Thymus (tissue), 14 donors: ENCODE measurements at places on chromosomes 12 and 14. TPM values are rescaled to one million over a fixed set of nuclear protein-coding genes. Genes with fewer than 3 reads are reported as not detected.

The TCL1B gene
- 0.24 TPM for total RNA-seq

The PDE3A gene
- 1.1 TPM for total RNA-seq

The PDZRN4 gene
- total RNA-seq, result 0.14 TPM

The KRT86 gene
- 0.42 TPM for total RNA-seq

- no peaks in the 10 kb centered on the region for H3K27me3 ChIP-seq
- no peak for DNase-seq
- H3K27ac ChIP-seq, result no peak overlapping the region
- H3K36me3 ChIP-seq, result peaks cover 48% of the 10 kb centered on the region
- no peaks in the 10 kb centered on the region for H3K4me1 ChIP-seq
- H3K4me3 ChIP-seq, result no peak overlapping the region
Observed at GRCh38 chr12:112303799-112304198, 78.4 kb downstream of the HECTD4 start.

GRCh38 chr12:124586756-124587155, 19.3 kb upstream of the NCOR2 start:
- no peak for DNase-seq
- H3K27me3 ChIP-seq, result peaks cover under 1% of the 10 kb centered on the region
- H3K4me3 ChIP-seq, result no peak overlapping the region

DNA sequence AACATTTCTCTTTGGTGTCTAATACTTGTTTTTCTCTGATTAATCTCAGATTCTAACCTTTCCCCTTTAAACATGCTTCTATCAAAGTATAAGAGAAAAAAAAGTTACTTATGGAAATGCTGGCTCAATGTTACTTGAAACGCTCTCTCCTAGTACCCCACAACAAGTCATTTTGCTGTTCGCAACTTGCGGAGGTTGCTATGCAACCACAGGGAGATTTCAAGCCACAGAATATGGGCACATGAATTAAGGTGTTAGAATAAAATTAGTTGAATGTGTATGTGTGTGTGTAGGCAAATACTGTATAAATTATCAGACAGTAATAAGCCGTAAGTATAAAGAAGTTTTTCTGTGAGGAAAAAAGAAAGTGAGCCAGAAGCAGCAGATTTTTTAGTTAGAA, 80.6 kb downstream of the CCDC59 start:
- no peak overlapping the region for H3K27ac ChIP-seq
- H3K36me3 ChIP-seq, result no peaks in the 10 kb centered on the region
- H3K4me1 ChIP-seq, result no peaks in the 10 kb centered on the region

- no peaks in the 10 kb centered on the region for H3K36me3 ChIP-seq
- no peaks in the 10 kb centered on the region for H3K27me3 ChIP-seq
- peaks cover 55% of the 10 kb centered on the region for H3K4me1 ChIP-seq
- H3K4me3 ChIP-seq, result no peak overlapping the region
Observed at GRCh38 chr14:74913986-74914573, 9.0 kb downstream of the RPS6KL1 start.

GRCh38 chr12:1820191-1820895, at the start of gene LRTM2:
Gene LRTM2, plus strand, starts transcription at chr12:1820565. Its CDS starts 7,584 bp downstream, at chr12:1828149.
- no peak for DNase-seq
- H3K36me3 ChIP-seq, result no peaks in the 10 kb centered on the region
- no peak within 1 kb of the TSS for H3K4me3 ChIP-seq
- peaks cover 3% of the 10 kb centered on the region for H3K4me1 ChIP-seq
- peaks cover 53% of the 10 kb centered on the region for H3K27me3 ChIP-seq

GRCh38 chr14:71661441-71661840, 270.8 kb upstream of the RGS6 start:
- peaks cover 3% of the 10 kb centered on the region for H3K4me1 ChIP-seq
- H3K27ac ChIP-seq, result no peak overlapping the region
- no peak for DNase-seq
- no peaks in the 10 kb centered on the region for H3K27me3 ChIP-seq

DNA sequence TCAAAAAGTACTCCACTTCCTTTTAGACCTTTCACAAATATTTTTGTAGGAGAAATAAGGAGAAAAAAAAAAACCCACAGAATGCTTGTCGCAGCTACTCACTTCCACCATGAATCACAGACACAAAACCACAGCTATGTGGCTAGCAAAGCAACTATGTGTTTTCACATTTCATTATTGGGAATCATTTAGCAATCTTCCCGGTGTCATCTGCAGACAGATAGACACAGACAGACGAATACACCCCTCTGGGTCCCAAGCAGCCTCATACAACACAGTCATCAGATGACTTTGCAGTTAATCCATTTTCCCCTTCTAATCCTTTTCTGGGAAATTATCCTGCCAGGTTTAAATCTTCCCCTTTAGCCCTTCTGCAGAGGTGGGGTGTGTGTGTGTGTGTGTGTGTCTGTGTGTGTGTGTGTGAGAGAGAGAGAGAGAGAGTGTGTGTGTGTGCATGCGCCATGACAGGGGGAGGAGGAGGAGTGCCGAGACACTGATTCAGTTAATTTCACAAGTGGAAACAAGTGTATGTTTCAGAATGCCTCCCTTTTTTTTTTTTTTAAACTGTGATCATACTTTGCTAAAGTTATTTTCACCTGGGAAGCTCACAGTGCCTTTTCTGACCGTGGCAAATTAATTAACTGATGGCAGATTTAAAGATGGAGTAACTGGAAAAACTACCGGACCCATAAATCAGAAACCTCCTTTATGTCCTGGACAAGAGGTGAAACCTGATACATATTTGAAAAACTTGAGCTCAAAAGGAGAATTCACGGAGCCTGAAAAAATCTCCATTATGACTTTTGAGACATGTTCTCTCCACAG, 39.9 kb downstream of the LTBP2 start:
- DNase-seq, result peak; percentile 16
- H3K4me3 ChIP-seq, result no peak overlapping the region
- peaks cover 29% of the 10 kb centered on the region for H3K4me1 ChIP-seq

GRCh38 chr14:70735043-70735442, 74.3 kb downstream of the MAP3K9 start:
- no peak overlapping the region for H3K4me3 ChIP-seq
- no peaks in the 10 kb centered on the region for H3K27me3 ChIP-seq
- no peak overlapping the region for H3K27ac ChIP-seq
- H3K4me1 ChIP-seq, result no peaks in the 10 kb centered on the region
- DNase-seq, result no peak

GRCh38 chr12:768434-768833, 16.1 kb downstream of the WNK1 start:
- no peak for DNase-seq
- no peak overlapping the region for H3K4me3 ChIP-seq
- H3K27ac ChIP-seq, result no peak overlapping the region

DNA sequence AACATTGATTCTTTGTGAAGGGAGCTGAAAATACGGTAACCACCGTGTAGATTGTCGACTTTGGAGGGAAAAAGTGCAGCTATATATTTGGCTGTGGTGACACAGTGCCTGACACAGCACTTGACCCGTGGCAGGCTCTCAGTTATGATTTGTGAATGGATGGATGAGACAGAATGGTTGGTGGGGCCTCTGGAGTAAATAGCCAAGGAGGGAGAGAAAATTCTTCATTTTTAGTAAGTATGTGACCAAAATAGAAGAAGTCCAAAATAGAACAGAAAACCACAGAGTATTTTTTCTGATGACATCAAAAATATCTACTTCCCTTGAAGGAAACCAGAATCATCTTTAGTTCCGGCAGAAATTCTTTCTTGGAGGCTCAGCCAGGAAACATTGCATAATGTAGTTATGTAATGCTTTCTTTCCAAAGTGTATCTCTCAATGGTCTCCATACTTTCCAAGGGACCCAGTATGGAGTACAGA, 82.0 kb upstream of the WSCD2 start:
- no peaks in the 10 kb centered on the region for H3K27me3 ChIP-seq
- peak overlapping the region; percentile 41 for H3K27ac ChIP-seq
- no peaks in the 10 kb centered on the region for H3K36me3 ChIP-seq
- DNase-seq, result no peak
- no peak overlapping the region for H3K4me3 ChIP-seq

DNA sequence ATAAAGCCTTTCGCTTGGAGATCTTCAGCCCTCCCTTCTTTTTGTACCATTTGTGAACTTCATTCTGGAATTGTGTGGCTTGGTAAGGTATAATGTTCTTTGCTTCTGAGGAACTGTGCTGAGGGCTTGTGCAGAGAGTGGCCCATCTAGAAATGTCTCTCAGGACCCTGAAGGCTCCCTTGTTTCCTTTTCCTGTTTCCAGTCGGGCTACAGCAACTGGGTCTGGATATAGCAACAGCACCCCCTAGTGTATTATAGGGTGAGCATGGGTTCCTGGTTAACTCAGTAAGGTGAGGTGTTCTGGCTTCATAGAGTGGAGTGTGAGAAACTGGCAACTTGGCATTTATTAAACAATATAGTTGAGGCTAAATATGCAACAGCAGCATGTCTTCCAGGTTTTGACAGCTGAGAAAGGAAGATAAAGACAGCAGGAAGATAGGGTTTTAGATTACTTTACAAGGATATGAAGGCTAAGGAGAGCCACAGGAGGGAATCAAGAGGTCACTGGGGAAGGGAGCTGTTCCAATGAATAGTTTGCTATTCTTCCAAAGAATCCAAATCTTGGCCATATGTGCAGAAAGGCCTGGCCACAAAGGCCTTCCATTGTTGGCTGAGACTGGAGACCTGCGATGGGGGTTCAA, 49.1 kb upstream of the RNU6-8 start:
- peak; percentile 73 for DNase-seq
- no peak overlapping the region for H3K4me3 ChIP-seq
- no peaks in the 10 kb centered on the region for H3K4me1 ChIP-seq
- H3K36me3 ChIP-seq, result no peaks in the 10 kb centered on the region
- no peak overlapping the region for H3K27ac ChIP-seq
